ENCODE measurements at places on chromosomes 2 and 18.
A peak's percentile ranks its signal among the peaks of the same experiment; 100 is the strongest.

- peak; percentile 68 for DNase-seq
These were observed 2.1 kb upstream of the RTN4 start for GRCh38 chr2:55052129-55053061.

- DNase-seq: no peak
These were observed 15.0 kb upstream of the MYO1B start for GRCh38 chr2:191230174-191230573.

DNA sequence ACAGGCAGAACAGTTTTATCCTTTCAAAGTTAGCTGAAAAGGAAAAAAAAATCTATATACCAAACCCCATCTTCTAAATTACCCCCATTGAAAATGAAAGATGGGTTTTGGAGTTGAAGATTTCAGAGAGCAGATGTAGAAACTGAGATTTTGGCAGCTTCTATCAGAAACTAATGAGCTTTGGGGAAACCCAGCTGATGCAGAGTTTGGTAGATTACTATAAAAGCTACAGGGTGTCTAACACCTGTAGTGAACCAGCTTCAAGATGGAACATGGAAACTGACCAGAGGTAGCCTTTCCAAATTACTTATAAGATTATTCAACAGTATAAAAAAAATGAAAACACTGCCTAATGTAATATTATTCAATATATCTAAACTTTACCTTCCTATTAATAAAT is 583.1 kb downstream of the XIRP2 start:
- no peak for DNase-seq

DNA sequence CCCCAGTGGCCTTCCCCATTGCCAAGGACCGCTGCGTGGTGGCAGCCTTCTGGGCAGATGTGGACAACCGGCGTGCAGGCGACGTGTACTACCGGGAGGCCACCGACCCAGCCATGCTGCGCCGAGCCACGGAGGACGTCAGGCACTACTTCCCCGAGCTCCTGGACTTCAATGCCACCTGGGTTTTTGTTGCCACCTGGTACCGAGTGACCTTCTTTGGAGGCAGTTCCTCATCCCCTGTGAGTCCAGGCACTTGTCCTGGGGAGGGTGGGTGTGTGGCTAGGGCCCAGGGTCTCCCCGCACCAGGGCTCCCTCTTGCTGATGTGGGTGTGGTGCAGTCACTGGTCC is 31.9 kb downstream of the SNED1 start:
- DNase-seq: no peak

DNA sequence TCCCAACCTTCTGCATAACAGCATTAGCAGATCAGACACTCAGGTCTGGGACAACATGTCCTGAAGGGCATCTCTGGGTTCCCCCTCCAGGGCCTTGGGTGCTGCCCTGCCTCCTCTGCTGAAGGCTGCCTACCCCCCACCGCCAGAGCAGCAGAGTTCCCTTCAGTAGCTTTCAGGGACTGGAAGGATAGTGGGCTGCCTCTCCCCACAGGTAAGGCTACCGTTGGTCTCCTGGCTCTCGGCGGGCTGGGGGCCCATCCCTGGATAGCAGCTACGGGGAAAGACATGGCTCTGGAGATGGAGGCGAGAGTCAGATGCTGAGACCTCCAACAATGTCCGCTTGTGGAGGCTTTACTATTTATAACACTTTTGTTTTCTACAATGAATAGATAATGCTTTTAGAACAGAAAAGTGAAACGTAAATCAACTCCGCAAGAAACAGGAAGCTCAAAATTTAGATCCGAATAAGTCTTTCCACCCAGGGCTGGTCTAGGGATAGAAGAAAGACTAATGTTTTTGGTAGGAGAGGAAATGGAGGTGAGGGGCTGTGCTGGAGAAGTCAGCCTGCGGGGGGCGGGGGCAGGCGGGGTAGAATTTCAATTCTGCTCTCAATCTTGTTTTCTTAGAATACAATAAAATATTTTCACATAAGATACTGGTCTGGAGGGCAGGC is 58.4 kb downstream of the ARL4C start:
- no peak for DNase-seq

Measured in OCI-M1 (cell line).